Glutamatergic neuron (in vitro differentiated cells): ENCODE measurements at places on chromosomes 16 and 17. TPM values are rescaled to one million over a fixed set of nuclear protein-coding genes. Genes with fewer than 3 reads are reported as not detected.

The MEIOC gene
- not detected for total RNA-seq

GRCh38 chr17:33201283-33201682 lies 91.8 kb downstream of the ASIC2 start:
- no peaks in the 10 kb centered on the region for H3K36me3 ChIP-seq
- no peak overlapping the region for H3K4me3 ChIP-seq
- H3K27me3 ChIP-seq: peaks cover 4% of the 10 kb centered on the region
- DNase-seq: no peak
- no peak overlapping the region for H3K27ac ChIP-seq

- H3K4me3 ChIP-seq: peak overlapping the region; percentile 100
- H3K4me1 ChIP-seq: peaks cover 24% of the 10 kb centered on the region
- peaks cover 13% of the 10 kb centered on the region for H3K27me3 ChIP-seq
- H3K36me3 ChIP-seq: no peaks in the 10 kb centered on the region
- H3K27ac ChIP-seq: no peak overlapping the region
These were observed 2.5 kb downstream of the RSPRY1 start for GRCh38 chr16:57188711-57189002.

DNA sequence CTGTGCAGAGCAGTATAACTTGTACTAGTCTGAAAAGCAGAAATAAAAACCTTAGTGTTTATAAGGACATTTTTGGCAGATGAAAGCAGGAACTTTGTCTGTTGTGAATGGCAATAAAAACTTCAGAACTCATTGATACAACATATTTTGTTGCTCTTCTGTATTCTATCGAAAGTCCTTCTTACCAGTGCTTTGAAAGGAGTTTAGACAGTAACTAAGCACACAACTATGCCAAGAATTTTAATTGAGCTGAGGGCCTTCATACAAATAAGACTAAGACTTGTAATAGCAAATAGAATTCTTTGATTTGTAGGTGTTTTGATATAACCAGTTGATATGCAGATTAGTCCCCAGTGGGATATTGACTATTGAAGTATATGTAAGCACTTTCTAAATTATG lies 308.4 kb downstream of the ZFHX3 start:
- no peak for DNase-seq
- no peak overlapping the region for H3K4me3 ChIP-seq
- H3K27me3 ChIP-seq: no peaks in the 10 kb centered on the region
- no peaks in the 10 kb centered on the region for H3K36me3 ChIP-seq

GRCh38 chr16:364595-365491 lies 5.5 kb downstream of the MRPL28 start:
- no peak overlapping the region for H3K27ac ChIP-seq
- H3K4me3 ChIP-seq: no peak overlapping the region
- H3K27me3 ChIP-seq: no peaks in the 10 kb centered on the region
- DNase-seq: no peak
- no peaks in the 10 kb centered on the region for H3K4me1 ChIP-seq

DNA sequence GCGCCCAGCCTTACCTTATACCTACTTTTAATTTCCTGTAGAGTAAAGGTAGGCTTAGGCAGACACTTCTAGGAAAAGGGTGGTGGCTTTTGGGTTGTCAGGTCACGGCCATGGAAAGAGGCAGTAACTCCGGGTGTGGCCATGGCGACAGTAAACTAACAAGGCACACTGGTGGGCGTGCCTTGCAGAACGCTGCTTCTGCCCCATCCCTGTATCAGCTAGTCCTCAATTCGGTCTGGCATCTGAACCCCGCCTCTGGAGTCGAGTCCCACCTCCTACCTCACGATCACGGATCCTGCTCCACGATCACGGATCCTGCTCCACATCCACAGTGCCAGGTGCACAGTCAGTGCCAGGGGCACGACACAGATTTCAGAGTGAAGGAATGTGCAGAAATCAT lies 5.6 kb downstream of the ADCY9 start:
- DNase-seq: no peak
- H3K36me3 ChIP-seq: peaks cover 6% of the 10 kb centered on the region
- H3K4me3 ChIP-seq: no peak overlapping the region
- H3K4me1 ChIP-seq: peaks cover 32% of the 10 kb centered on the region
- H3K27ac ChIP-seq: no peak overlapping the region
- peaks cover 3% of the 10 kb centered on the region for H3K27me3 ChIP-seq
